Activated T-helper 2 cell treated with anti-CD3 and anti-CD28 coated beads, Interferon-gamma antibody, Interleukin-2, Interleukin-4, amounts not matched to agents 10 μg/mL and 5 μg/mL and 100 μg/mL, durations not matched to agents 14 hours and 24 hours and 36 hours (primary cell): ENCODE measurements at places on chromosomes 13 and 19. TPM values are rescaled to one million over a fixed set of nuclear protein-coding genes. Genes with fewer than 3 reads are reported as not detected.

MCEMP1 gene
- total RNA-seq = not detected in 2 replicates

ZNF600 gene
- total RNA-seq = 7.9 and 11.3 TPM in 2 replicates

PPP1R13L gene
- 12.8 and 16.6 TPM in 2 replicates for total RNA-seq

DNA sequence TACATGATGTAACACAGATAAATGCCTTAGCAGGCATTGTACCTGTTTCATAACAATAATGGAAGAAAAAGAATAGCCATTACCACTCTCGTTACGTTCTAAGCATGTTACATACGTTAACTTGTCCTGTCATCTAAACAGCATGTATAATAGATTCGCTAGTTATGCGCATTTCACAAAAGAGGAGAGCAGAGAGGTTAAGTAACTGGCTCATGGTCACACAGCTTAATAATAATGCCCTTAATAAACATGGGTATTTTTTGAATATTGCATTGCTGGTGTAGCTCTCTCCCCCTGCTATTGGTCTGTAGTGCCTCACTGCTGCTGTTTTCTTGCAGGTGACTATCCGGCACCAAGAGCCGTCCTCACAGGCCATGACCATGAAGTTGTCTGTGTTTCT lies 188.3 kb upstream of the MAB21L1 start:
- no peaks in the 10 kb centered on the region for H3K4me1 ChIP-seq
- no peaks in the 10 kb centered on the region for H3K36me3 ChIP-seq
- H3K27ac ChIP-seq = no peak overlapping the region
- no peaks in the 10 kb centered on the region for H3K27me3 ChIP-seq
- DNase-seq = no peak

- H3K4me1 ChIP-seq = no peaks in the 10 kb centered on the region
- no peak overlapping the region for H3K4me3 ChIP-seq
- DNase-seq = no peak
- no peak overlapping the region for H3K27ac ChIP-seq
- no peaks in the 10 kb centered on the region for H3K27me3 ChIP-seq
Measured at GRCh38 chr13:26965952-26966700, 205.5 kb downstream of the USP12 start.
